ENCODE measurements at places on chromosomes 3 and 15.
A peak's percentile ranks its signal among the peaks of the same experiment; 100 is the strongest.

DNA sequence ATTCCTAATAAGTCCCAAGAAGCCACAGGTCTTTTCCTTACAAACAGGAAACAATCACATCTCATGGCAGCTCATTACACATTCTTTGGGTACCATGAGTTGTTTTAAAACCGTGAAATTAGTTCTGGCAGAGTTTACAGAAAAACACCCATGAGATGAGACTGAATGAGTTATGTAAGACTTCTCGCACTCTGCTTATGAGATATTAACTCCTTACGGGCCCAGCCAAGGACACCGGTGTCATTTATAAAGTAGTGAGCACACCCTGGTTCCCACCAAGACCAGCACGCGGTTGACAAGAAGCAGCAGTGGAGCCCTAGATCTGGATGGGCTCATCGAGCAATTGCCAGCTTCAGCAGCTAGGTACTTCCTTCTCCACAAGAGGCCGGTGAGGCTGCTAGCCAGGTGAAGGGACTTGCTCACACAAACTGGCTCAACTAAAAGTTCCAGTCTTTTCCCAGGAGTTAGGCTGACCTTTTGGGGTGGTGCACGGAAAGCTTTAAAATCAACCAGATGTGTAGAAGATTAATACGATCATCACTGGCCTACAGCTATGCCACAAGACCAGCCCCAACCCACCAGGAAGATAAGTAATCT, 318.6 kb upstream of the ICE2 start:
- DNase-seq = no peak

- DNase-seq = no peak
Observed at GRCh38 chr3:57999417-58000115, 8.7 kb upstream of the FLNB start.

- no peak for DNase-seq
Observed at GRCh38 chr15:60918234-60918959, 310.7 kb downstream of the RORA start.

DNA sequence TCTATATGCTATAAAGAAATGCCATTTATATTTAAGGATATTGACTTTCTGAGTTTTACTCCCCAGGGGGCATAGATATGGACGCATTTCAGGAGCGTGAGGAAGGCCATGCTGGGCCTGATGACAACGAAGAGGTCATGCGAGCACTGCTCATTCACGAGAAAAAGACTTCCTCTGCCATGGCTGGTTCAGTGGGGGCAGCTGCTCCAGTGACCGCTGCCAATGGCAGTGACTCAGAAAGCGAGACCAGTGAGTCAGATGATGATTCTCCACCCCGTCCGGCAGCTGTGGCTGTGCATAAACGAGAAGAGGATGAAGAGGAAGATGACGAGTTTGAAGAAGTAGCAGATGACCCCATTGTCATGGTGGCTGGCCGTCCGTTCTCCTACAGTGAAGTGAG, 38.4 kb downstream of the GTF2E1 start:
- peak; percentile 31 for DNase-seq
